Iris pigment epithelial cell (primary cell): ENCODE measurements at places on chromosomes 6 and 20.

- no peak for DNase-seq
These were observed 50.5 kb downstream of the CPNE5 start for GRCh38 chr6:36788768-36789167.

GRCh38 chr20:46787991-46788762 lies 78.7 kb downstream of the SLC2A10 start:
- no peak for DNase-seq

- DNase-seq: no peak
These were observed 818.7 kb upstream of the GJE1 start for GRCh38 chr6:141313986-141314385.

DNA sequence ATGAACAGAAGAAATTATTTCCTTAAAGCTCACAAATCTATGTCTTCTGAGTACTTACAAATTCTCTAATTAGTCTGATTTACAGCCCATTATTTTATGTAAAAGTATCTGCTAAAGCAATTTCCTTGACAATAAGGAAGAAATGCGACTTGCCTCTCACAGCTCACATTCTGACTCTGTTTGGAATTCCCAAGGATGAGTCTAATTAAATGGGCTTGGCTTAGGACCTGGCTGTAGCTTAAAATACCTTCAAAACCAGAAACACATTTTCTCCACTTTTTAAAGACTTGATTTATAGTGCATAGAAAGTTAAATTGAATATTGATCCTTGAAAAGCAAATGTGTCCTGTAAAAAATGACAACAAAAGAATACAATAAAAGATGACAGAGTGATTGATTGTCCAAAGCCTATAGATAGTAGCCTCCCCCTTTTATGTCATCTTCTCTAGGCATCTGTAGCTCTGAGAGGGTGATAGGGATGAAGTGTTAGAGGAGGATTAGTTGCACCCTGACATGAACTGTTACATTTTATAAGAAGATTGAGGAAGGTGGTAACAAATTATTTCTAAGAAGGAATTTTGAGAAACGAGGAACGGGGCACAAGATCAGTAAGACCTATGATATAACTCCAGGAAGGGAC lies 118.9 kb downstream of the MACROD2 start:
- DNase-seq: no peak

GRCh38 chr20:61112515-61112914 lies 139.5 kb upstream of the CDH4 start:
- no peak for DNase-seq

GRCh38 chr20:31920275-31920855 lies 31.5 kb downstream of the PDRG1 start:
- DNase-seq: no peak

DNA sequence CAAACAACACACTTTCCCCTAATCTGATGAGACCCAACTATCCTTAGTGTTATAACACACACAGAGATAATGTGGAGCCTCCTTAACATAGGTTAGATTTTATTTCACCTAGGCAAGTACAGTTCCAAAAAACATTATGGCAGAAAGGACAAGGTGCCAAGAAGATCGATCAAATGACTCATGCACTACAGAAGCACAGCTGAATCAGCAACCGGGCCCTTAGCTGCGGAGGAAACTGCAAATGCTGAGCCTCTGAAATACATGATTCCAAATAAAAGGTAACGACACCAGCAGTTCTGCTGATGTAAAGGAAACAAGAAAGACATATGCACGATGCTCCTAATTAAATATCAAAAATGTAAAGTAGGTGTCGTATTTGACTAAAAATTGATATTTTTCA lies 19.9 kb upstream of the MUC21 start:
- DNase-seq: peak; percentile 38

GRCh38 chr20:63420359-63421093 lies 51.9 kb downstream of the KCNQ2 start:
- no peak for DNase-seq

- DNase-seq: no peak
These were observed 202.0 kb upstream of the RNF24 start for GRCh38 chr20:4217349-4217841.

- peak; percentile 31 for DNase-seq
These were observed 113.4 kb downstream of the PSMB1 start for GRCh38 chr6:170439366-170440361.

DNA sequence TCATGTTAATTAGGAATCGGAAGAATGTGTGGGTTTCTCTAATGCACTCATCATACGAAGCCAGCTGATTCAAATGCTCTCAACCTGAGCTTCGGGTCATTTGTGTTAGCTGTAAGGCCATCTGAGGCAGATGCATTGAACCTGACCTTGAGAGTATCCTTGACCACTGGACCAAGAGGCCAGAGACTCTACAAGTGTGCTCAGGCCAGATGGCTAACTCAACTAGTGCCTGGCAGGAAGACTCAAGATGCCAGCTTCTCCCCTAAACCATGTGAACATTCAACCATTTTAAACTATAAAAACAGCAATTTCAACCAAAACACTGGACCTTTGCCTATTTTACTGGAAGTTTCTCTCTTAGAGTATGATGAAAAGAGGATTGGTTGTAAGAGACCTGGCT lies 168.6 kb upstream of the CDH4 start:
- DNase-seq: no peak

DNA sequence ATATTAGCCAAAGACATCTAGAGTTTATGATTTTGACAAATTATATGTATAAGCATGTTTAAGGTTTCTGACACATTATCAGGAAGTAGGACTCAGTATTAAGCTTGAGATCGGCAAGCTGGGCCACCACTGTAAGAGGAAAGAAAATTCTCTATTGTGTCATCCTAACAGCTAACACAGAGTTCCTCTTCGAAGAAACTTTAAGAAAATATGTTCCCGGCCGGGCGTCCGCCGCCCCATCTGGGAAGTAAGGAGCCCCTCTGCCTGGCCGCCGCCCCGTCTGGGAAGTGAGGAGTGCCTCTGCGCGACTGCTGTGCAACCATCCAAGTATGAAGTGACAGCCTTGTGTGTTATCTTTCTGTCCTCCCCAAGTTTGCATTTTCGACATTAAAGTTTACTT lies 23.0 kb downstream of the USP49 start:
- no peak for DNase-seq
